ENCODE measurements at places on chromosomes 2 and 18.
A peak's percentile ranks its signal among the peaks of the same experiment; 100 is the strongest.

DNA sequence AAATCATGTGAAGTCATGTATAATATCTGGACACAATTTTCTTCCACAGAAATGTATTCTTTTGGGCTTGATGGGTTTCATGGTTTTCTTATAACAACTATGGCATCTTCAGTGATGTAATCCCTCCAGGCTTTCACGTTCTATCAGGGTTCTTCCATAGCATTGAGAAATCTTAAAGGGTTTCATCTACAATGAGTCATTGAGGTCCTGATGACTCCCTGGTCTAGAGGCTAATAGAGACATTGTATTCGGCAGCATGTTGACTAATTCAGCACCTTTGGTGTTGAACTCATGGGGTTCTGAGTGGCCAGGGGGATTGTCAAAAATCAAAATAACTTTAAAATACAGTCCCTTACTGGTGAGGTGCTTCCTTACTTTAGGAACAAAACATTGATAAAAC is 614.0 kb upstream of the CRIM1 start:
- no peak for DNase-seq

DNA sequence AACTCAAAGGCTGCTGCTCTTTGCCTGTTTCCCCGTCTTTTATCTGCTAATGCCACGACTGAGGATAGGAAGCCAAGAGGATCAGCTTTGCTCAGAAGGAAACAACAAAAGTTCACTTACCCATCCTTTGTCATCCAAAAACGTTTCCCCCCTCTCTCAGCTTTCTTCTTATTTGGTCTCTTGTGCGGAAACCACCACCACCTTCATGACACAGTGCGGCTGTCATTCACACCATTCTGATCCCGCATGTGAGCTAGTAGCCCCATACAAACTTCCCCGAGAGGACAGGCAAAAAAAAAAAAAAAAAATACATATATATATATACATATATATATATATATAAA is 656 bp downstream of the LRRTM4 start:
- DNase-seq, result no peak

- peak; percentile 67 for DNase-seq
Observed at GRCh38 chr2:136116151-136116812, 1.7 kb downstream of the CXCR4 start.

DNA sequence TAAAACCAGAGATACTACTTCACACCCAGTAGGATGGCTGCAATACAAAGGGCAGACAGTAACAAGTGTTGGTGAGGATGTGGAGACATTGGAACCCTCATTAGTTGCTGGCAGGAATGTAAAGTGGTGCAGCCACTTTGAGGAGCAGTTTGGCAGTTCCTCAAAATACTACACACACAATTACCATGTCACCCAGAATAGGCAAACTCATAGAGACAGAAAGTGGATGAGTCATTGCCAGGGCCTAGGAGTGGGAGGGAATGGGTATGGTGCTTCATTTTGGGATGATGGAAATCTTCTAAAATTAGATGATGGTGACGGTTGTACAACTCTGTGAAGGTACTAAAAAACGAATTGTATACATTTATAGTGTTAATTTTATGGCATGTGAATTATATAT is 54.8 kb downstream of the ATP9B start:
- DNase-seq, result no peak

GRCh38 chr2:132969371-132969985 is 299.5 kb upstream of the LYPD1 start:
- DNase-seq, result no peak

- no peak for DNase-seq
Observed at GRCh38 chr2:61100801-61101200, 35.1 kb downstream of the SANBR start.

DNA sequence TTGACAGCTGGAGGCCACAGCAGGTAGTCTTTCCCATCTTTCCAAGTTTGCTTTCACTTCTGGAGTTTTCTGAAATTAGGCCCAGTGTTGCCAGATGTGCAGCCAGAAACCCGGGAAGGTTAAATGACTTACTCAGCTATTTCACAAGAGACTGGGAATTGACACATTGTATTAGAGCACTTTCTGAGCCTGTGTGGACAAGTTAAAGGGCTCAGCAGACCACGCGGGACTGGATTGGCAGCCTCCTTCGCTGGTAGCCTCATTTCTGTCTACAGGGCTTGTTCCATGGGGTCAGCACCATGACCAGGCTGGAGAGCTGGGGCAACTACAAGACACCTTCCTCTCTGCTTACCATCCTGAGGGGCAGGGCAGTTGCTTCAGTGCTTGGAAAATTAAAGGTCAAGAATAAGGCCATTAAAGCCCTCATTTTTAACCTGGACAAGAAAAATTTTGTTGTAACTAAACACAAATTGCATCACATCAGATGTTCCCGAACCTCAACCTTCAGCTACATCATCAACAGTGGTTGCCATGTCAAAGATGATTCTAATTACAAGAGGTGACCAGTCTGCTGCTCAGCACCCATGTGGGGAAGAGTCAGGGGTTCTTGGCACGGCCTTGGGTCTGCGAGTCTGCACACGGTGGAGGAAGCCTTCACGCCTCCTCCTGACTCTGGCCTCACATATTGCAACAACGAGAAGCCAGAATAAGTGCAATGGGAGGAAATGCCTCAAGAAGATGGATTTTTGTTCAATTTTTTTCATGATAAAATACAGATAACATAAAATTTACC is 279.5 kb upstream of the RAB6C start:
- DNase-seq, result no peak

DNA sequence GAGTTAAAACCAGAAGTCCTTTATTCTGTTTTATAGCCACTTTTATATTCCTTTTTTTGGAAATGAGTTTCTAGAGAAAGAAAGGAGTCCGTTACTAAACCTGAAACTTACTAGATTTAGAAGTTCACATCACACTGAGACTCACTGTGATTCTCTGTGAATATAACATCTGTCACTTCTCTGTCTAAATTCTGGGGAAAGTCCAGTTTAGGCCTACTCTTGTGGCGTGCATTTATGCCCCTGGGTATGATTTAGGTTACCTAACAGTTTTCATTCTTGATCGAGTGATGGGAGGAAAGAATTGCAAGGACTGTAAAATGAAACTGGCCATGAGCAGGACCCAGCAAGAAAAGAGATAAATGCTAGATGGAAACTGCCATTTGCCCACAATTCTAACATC is 449.6 kb downstream of the SPAG16 start:
- DNase-seq, result no peak

DNA sequence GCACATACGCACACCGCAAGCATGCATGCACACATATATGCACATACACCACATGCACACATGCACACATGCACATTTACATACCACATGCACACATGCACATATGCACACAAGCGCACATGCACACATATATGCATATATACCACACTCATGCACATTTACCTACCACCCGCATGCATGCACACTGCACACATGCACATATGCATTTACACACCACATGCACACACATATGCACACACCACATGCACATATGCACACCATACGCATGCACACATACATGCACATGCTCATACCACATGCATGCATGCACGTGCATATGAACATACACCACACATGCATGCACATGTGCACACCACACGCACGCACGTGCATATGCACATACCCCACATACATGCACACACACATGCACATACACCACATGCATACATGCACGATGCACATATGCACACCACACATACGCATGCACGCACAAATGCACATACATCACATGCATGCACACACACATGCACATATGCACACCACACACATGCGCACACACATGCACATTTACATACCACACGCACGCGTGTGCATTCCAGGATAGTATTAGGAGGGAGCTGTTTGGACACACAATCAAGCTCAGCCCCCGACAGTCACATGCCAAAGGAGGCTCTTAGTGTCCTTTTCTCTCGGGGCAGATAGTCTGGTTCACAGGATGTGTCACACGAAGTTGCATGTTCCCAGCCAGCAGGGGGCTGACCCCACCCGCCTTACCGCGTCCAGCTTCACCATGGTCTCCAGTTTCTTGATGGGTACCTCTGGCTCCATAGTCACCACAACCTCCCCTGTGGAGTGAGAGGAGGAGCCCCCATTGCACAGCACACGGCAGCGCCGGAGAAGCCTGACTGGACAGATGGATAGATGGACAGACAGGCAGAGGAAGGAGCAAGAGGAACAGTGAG is 5.9 kb downstream of the OTOF start:
- DNase-seq, result no peak

DNA sequence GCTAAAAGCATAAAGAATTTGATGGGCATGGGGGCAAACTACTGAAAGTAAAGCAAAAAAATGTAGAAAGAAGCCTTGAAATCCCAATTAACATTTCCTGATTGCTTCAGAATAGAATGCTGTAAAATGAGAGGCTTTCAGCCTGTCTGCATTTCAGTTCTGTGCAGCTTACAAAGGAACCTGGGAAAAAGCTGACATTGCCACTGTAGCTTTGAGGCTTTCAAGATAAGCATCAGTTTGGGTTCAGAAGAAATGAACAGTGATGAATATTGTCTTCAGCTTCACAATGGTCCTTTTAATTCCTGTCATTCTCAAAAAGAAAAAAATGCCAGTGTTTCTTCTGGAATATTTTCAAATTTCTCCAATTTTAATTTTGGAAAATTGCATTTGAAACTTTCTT is 242.7 kb downstream of the LRRTM1 start:
- no peak for DNase-seq

GRCh38 chr2:206084870-206085741 is 868 bp downstream of the INO80D start:
- peak; percentile 27 for DNase-seq

- DNase-seq, result no peak
Observed at GRCh38 chr2:237692601-237693290, 65.4 kb downstream of the LRRFIP1 start.

DNA sequence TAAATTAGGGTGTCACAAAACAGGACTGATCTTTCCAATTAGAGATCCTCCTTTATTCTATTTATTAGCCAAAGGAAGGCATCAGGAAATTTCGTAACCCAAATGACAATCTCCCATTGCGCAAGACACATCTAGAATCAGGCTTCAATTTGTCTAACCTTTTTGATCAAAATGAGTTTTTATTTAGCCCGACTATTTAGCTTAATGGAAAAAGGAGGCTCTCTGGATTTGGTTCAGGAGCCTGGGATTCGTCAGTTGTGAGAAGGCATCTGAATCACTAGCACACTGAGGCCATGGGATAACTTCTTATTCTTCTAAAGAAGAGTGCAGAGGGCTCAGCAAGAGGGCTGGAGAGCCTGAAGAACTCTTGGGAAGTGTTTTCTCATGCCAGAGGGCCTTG is 332.1 kb upstream of the ETAA1 start:
- DNase-seq, result no peak

- DNase-seq, result no peak
Observed at GRCh38 chr2:98436734-98437133, 7.9 kb upstream of the INPP4A start.

DNA sequence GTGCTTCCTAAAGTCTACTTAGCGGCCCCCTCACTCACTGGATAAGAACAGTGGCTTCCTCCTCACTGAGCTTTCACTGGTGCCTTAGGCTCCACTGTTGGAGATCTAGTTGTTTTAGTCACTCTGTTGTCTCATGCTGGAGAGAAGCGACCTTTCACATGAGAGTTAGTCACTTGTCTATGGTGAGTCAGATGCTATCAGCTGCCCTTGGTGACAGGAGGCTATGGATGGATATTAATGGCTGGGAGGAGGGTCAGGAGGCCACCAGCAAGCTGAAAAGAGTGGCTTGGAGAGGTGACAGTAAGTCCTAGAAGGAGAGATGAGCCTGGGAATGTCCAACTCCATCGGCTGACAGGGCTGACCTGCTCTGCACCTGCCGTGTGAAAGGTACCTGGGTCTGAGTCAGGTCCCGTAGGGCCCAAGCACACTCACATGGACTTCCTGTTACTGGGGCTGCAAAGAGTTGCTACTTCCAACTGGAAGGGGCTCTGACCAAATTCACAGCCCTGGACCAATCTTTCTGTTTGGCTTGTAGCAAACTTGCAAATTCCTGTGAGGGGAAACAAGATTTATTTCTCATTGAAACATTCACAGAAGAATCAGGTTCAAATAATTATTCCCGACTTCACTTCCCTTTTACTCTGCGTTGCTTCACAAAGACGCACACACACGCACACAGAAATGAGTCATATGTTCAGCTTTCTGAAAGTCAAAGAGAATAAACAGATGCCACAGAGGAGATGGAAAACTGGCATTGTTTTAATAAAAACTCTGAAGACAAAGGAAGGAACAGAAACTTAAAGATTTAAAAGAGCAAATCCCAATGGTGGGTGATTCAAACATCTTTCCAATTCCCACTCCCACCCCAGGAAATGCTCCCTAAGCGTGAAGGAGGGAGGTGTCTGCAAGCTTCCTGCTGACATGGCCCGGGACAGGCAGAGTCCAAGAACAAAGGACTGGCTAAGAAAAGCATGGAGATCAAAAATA is 203.5 kb upstream of the TWIST2 start:
- DNase-seq, result no peak

DNA sequence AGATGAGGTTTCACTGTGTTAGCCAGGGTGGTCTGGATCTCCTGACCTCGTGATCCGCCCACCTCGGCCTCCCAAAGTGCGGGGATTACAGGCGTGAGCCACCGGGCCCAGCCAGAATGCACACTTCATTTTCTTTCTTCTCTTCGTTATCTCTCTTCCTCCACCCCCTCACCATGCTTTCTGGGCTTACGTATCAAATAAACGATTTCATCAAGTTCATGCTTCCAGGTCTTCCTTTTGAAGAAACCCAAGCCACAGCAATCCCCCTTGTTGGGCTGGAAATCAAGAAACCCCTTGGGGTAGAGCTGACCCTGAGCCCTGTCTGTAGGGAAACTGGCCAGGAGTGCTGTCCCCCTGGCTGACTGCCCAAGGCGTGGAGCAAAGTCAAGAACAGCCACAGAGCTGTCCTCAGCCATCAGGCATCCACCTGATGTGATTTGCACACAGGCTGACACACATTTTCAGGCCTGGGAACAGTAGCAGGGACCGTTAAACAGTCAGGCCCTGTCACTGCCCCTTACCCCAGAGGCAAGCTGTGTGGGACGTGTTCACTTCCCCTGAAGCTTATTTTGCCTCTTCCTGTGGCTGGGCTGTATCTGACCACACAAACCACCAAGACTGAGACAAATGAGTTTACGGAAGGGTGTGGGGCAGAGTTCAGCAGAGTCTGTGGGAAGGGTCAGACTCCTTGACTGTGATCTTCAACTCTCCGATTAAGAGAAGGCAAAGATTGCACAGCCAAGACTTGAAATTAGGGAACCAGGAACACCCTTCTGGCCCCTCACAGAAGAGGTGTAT is 15.1 kb upstream of the NMUR1 start:
- DNase-seq, result peak; percentile 25

DNA sequence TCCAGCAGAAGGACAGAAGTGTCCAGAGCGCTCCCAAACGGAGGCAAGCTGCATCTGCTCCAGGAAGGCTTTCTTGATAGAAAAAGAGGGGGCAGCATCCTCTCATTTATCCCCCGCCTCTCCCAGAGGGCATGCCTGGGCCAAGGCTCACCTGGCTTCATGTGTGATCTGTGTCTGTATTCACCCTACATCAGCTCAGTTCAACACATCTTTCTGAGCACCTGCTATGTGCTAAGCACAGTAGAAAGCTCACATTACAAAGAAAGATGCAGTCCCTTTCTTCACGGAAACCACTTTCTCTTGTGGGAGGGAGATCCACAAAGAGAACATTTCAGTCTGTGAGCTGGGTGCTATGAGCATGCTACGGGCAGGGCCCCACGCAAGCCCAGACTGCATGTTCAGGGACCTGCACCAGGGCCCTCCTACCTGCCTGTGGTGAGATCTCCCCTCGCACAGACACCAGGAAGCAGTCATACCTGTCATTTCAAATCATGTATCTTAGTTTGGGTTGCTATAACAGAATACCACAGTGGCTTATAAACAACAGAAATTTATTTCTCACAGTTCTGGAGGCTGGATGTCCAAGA is 90.7 kb downstream of the PDCL3 start:
- DNase-seq, result no peak
